Brain microvascular endothelial cell (primary cell): ENCODE measurements at places on chromosomes 1 and 21.
A peak's percentile ranks its signal among the peaks of the same experiment; 100 is the strongest.

- DNase-seq = no peak
These were observed 209.5 kb upstream of the GALNT2 start for GRCh38 chr1:229857585-229857984.

GRCh38 chr1:22827666-22828483 lies 117.2 kb downstream of the EPHB2 start:
- no peak for DNase-seq

GRCh38 chr1:22959545-22960360 lies 12.9 kb downstream of the LACTBL1 start:
- DNase-seq = no peak

DNA sequence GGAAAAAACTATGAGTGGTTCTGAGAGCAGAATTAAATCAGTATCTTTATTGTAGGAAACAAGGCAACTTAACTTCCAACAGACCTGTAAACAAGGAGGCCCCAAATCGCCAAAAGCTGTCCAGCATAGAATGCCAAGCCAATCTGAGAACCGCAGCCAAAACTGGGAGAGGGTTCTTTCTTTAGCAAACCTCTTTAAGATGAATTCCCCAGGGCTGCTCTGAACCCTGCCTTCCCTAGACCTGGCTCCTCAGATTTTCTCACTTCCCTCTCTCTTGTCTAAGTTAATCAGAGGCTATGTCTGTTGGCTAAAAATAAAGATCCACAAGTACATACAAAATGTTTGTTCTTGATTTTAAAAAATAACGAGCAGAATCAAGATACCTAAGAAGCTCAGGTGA lies 141.4 kb downstream of the SMYD3 start:
- DNase-seq = no peak

- no peak for DNase-seq
These were observed 67.5 kb downstream of the SDC3 start for GRCh38 chr1:30840904-30841598.

DNA sequence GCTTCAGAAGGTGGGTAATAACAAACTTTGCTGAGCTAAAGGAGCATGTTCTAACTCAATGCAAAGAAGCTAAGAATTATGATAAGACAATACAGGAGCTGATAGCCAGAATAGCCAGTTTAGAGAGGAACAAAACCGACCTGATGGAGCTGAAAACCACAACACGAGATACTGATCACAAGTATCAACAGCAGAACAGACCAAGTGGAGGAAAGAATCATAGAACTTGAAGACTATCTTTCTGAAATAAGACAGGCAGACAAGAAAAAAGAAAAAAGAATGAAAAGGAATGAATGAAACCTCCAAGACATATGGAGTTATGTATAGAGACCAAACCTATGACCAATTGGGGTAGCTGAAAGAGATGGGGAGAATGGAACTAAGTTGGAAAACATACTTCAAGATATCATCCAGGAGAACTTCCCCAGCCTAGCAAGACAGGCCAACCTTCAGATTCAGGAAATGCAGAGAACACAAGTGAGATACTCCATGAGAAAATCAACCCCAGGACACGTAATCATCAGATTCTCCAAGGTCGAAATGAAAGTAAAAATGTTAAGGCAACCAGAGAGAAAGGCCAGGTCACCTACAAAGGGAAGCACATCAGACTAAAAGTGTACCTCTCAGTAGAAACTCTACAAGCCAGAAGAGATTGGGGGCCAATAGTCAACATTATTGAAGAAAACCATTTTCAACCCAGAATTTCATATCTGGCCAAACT lies 20.5 kb downstream of the CD84 start:
- DNase-seq = no peak

GRCh38 chr21:38293113-38293512 lies 36.3 kb downstream of the KCNJ15 start:
- DNase-seq = no peak

DNA sequence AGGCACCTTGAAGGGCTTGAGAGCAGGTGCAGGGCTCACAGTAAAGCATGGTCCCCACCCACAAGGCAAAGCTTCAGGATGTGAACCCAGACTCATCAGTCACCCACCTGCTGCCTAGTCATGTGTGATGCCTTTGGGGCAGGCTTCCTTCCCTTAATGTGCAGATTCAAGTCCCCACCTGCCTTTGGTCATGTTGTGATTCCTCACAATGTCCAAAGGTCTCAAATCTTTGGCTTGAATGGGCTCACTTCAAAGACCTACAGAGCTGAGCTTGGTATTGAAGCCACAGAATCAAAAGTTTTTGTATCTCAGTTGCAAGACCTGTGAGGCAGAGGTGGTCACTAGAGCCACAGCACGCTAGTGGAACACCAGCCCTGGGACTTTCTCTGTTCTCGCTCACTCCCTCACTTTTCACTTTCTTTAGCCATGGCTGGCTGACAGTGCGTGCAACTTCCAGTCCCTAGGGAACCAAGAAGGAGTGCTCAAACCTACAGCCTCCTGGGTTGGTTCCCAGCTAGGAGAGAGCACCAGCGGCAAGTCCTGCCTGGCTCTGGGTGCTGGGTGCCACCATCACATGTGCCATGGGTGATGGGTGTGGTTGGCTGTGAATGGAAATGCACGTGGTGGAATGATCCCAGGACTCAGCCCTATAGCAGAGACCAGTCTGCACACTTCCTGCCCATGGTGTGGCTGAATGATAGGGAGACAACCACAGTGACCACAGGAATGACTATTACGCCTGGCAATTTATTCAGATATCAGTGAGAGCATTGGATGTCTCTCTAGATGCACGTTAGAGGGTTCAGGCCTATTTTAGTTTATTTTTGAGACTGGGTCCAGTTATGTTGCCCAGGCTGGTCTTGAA lies 26.4 kb upstream of the CLIC6 start:
- DNase-seq = peak; percentile 77

GRCh38 chr1:230879778-230880177 lies 11.5 kb upstream of the C1orf198 start:
- no peak for DNase-seq

DNA sequence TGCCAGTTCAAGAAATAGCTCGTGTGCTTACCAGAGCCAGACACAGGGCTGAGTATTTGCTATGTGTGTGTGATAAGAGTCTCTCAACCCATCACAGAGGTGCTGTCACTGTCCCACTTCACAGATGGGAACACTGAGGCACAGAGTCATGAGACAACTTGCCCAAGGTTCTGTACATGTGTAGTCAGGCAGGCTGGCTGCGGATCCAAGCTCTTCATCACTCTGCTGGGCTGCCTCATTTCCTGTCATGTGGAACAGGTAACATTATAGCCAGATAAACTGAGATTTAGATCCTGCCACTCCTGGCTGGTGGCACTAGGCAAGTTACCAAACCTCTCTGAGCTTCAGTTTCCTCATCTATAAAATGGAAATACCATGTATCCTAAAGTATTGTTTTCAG lies 77.8 kb downstream of the ITPKB start:
- no peak for DNase-seq

GRCh38 chr1:192518700-192519099 lies 56.9 kb upstream of the RGS1 start:
- DNase-seq = no peak

DNA sequence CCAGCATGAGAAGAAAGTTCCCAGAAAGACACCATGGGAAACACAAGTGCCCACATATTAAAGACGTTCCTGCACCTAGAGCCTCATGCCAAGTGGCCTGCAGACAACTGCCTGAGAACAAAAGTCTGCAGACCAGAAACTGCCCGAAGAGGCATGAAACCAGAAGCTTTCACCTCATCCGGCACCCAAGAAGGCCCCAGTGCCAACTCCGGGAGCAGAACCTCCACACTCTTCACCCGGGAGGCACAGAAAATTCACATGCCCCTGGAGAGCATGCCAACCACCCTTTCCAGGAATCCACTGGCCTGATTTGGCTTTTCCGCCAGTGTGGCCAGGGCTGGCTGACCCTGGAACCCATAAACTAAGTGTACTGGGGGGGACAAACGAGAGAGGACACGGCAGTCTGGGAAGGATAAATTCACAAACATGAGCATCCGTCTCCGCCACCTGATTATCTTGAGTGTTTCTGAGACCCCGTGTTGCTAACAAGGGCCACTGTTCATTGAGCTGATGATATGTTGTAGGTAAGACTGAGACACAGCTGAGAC lies 6.8 kb downstream of the TFF2 start:
- DNase-seq = no peak

- no peak for DNase-seq
These were observed 63.3 kb downstream of the RHOU start for GRCh38 chr1:228798548-228798947.

DNA sequence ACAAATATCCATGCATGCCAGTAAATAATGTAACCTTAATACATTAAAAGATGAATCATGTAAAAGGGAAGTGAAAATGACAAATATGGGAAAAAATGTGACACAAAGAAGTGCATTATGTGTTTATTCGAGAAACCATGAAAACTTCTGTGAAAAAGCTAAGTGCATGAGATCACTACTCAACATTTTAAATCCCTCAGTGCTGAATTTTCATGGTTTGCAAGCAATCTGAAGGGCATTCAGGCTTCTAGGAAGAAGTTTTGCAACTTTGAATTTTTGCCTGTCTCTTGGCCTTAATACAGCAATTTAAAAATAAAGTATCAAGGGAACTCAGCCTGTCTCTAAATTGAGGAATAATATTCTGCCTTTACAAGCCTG lies 78.2 kb downstream of the MAP3K7CL start:
- DNase-seq = peak; percentile 53

GRCh38 chr1:219339466-219339865 lies 165.8 kb downstream of the LYPLAL1 start:
- no peak for DNase-seq

- DNase-seq = no peak
These were observed 4.5 kb downstream of the POLR3C start for GRCh38 chr1:145828367-145829026.

- no peak for DNase-seq
These were observed 84.6 kb downstream of the KAZN start for GRCh38 chr1:14682941-14683621.

- no peak for DNase-seq
These were observed 415.5 kb downstream of the RPS6KC1 start for GRCh38 chr1:213466541-213466940.

GRCh38 chr1:182428043-182428442 lies 21.9 kb upstream of the RGSL1 start:
- DNase-seq = no peak

DNA sequence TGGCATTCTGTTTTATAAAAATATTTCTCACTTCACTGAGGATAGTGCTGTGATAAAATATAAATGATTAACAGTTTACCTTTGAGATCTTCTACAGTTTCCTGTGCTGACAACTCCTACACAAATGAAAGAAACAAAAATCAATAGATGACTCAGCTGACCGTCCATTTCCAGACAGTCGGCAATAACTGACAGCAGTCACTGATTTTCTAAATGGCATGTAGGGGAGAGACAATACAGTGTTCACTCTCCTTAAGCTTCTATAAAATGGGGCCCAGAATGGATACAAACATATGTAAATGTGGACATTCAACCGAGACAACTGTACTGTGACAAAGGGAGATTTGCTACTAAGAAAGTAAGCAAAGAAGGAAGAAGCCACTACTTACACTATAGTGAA lies 34.3 kb downstream of the PCNX2 start:
- no peak for DNase-seq

DNA sequence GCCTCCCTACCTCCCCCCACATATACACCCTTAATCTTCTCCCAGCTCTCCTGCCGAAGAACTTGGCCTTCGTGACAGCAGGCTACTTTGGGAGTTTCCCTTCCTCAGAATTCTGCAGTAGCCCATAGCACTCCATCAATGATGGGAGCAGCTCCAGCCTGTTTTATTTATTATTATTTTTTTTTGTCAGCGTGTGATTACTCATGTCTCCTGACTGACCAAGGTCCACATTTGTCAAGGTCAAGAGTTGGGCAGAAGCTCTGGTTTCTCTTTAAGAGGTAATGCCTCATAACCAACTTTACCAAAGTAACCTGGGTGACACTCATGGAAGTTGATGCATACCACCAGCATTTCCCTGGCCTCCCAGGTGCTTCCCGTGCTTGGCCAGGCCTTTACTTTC lies 125.4 kb downstream of the ZZZ3 start:
- no peak for DNase-seq

DNA sequence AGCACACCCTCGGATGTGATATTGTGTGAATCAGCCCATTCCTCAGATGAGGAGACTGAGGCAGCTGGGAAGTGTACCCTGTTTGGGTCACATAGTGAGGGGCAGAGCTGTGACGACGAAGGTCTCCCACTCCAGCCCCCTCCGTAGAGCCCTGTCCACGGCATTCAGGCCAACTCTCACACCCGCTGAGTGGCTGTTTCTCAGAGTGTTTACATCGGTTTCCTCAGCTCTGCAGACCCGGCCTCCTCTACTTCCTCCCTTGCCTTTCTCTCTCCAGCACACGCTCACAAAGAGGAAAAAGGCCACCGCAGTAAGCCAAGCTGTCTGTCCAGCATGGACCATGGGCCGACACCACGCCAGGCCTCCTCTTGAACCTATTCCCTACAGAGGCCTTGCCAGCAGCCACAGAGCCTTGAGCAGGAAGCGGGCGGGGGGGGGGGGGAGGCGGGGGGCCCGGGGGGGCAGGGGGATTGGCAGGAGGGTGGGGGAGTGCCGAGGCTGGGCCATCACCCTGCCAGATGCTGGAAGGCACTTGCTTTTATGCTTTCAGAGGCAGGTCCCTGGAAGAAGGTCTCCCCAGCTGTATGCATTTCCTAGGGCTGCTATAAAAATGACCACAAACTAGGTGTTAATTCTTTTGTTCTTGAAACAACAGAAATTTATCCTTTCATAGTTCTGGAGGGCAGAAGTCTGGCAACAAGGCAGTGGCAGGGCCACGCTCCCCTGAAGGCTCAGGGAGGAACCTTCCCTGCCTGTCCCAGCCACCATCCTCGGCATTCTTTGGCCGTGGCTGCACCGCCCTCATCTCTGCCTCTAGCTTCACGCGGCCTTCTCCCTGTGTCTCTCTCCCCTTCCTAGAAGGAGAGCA lies 178.4 kb downstream of the PSMG1 start:
- no peak for DNase-seq

GRCh38 chr1:29524285-29525065 lies 288.2 kb downstream of the PTPRU start:
- no peak for DNase-seq
